ENCODE measurements at places on chromosomes 2 and 18.

DNA sequence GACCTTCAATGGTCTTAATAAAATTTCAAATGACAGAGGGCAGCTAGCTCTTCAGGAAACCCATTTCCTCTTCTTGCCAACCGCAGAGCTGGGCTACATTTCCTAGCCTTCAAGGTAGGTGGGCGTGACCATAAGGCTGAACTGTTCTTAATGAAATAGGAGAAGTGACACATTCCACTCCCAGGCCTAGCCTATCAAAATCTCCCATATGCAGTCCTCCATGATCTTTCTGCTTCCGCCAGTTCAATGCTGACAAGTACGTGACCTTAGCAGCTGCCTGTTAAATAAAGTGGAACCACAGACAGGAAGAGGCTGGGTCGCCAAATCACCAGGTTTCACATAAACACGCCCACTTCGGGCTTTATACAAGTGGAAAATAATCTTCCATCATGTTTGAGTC lies 13.2 kb downstream of the SERPINE2 start:
- DNase-seq = no peak

- no peak for DNase-seq
Measured at GRCh38 chr2:3468296-3468988, 50.9 kb downstream of the ADI1 start.

- DNase-seq = no peak
Measured at GRCh38 chr2:128607440-128607839, 288.8 kb upstream of the HS6ST1 start.

- no peak for DNase-seq
Measured at GRCh38 chr2:165660361-165660760, 133.7 kb downstream of the GALNT3 start.

GRCh38 chr2:222232839-222233238 lies 66.0 kb downstream of the PAX3 start:
- no peak for DNase-seq

- DNase-seq = no peak
Measured at GRCh38 chr2:152924722-152925121, 206.3 kb downstream of the ARL6IP6 start.

DNA sequence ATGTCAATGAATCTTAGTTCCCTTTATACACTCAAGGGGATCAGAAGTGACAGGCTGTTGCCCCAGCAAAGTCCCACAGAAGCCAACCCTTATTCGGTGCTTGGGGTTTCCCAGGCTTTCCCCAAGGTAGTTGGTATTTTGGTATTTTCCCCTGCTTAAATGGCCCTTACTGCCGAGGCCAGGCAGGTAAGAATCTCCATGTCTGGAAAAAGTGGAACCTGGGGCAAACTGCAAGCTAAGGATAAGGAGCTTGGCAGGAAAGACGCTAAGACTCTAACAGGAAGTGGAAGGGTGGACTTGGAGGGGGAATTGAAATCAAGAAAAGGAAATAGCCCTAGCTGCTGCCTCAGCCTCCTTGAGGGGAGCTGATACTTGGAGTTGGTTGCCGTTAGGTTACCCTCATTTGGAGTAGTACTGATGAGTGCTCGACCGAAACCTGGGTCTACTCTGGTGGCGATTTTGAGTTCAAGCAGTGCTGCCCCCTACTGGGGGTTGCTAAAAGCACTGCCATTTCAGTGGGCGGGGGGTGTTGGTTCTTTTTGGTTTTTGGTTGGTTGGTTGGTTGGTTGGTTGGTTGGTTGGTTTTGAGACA lies 3.3 kb upstream of the GPBAR1 start:
- DNase-seq = no peak

GRCh38 chr2:2587354-2587753 lies 256.3 kb upstream of the MYT1L start:
- DNase-seq = no peak

DNA sequence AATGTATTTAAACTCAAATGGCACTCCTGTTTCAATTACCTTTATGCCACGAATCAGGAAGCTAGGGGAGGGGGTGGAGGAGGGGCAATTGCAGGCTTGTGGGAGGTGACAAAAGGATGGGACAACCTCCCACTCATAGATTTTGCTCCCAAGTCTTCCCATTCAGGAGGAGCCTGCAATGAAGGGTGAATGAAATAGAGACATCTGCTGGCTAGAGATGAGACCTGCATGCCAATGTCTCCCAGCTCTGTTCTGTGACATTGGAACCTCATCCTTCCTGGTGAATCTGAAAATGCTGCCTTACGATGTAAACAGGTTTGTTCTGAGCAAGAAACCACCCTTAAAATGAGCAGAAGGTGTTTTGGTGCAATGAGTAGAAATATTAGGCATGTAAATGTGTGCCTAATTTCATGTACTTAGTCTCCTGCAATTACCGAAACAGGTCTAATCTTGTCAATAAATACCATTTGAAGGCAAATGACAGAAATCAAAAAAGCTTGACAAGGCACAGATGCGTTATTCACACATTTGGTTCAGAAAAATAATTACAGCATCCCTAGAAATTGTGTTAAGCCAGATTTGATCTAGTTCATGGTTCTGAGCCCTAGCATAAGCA lies 2.7 kb upstream of the PID1 start:
- DNase-seq = peak; percentile 86

DNA sequence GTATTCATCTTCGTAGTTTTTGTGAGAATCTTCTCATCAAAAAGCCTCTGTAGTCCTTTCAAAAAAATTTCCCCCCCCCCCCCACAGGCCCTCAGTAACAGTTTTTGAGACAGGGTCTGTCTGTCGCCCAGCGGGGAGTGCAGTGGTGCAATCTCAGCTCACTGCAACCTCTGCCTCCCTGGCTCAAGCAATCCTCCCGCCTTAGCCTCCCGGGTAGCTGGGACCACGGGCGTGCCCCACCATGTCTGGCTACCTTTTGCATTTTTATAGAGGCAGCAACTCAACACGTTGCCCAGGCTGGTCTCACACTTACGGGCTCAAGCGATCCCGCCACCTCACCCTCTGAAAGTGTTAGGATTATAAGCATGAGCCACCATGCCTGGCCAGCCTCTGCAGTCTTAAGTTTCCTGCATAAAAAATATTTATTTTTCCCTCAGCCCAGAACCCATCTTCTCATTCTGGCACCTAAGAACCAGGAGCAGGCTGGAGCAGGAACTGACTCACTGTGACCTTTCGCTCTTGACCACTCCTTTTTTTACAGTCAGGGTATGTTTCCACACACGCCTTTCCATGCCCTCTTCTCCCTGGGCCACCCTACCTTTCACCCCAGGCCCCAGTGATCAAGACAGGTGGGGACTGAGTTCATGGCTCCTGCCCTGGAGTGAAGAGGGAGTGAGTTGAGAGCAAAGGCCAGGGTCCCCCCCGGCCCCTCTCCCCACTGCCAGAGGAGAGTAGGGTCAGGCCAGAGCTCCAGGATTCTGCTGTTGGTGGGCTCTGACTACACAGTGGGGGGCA lies 32.5 kb upstream of the NT5DC4 start:
- no peak for DNase-seq
